Ecto neural progenitor cell (in vitro differentiated cells): ENCODE measurements at places on chromosomes 3 and 15.

- DNase-seq: no peak
Observed at GRCh38 chr3:124143047-124143446, 151.1 kb upstream of the ROPN1 start.

- peak; percentile 76 for DNase-seq
Observed at GRCh38 chr3:159765030-159765859, 223.4 kb upstream of the IL12A start.

DNA sequence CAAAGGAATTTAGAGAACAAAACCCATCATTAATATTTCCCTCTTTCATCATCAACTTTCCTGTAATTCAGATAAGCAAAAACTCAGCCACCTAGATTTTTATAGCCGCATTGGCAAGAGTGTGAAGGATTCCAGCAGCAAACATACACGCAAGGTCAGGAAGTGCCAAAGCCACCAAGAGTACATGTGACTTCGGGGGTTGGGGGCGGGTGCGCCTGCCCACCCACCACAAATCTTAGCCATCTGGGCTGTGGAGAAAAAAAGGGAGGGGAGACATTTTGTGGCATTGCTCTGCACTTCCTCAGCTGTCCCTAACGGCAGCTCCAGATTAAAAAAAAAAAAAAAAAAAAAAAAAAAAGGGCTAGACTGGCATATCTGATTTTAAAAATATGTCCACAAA is 148.4 kb downstream of the TNIK start:
- no peak for DNase-seq

- DNase-seq: no peak
Observed at GRCh38 chr3:58994746-58995330, 55.0 kb downstream of the CFAP20DC start.

- peak; percentile 28 for DNase-seq
Observed at GRCh38 chr3:194283221-194284006, 67.7 kb downstream of the CPN2 start.
